Stimulated activated CD4-positive, alpha-beta T cell treated with anti-CD3 and anti-CD28 coated beads, TNF-alpha, amount 100 ng/mL, for 4 hours (primary cell): ENCODE measurements at places on chromosomes 12 and 14.

DNA sequence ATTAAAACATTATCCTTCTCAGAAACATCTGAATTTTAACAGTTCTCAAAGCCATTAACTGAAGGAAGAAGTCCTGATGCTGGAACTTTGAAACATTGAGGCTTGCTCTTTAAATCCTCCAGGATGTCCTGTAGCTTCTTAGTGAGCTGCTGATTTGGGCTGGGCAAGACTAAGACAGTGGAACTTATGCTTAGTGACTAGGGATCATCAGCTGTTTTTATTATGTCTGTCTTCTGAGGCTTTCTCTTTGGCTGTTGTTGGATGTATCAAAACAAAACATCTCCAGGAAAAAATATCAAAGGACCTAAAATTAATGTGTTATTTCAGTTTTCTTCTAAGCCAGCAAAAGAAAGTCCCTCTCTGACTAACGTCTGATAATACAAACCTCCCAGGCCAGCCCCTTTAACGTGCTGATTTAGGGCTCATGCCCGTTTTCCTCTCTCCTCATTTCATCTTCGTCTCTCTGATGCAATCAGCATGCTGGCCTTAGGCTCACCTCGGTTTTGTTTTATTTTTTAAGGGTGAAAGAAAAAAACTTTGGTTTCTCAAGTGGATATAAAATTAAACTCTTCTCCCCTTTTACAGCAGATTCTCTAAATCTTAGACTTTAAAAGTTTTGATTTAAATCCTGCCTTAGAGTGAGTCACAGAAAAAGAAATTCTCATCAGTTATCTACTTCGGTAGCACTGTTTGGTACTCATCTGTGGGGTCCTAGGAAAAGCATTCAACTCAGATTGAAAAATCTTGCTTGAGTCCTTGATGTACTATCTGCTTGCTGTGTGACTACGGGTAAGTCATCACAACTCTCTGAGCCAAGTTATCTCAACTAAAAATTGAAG lies 106.2 kb upstream of the CCDC91 start:
- DNase-seq: no peak

DNA sequence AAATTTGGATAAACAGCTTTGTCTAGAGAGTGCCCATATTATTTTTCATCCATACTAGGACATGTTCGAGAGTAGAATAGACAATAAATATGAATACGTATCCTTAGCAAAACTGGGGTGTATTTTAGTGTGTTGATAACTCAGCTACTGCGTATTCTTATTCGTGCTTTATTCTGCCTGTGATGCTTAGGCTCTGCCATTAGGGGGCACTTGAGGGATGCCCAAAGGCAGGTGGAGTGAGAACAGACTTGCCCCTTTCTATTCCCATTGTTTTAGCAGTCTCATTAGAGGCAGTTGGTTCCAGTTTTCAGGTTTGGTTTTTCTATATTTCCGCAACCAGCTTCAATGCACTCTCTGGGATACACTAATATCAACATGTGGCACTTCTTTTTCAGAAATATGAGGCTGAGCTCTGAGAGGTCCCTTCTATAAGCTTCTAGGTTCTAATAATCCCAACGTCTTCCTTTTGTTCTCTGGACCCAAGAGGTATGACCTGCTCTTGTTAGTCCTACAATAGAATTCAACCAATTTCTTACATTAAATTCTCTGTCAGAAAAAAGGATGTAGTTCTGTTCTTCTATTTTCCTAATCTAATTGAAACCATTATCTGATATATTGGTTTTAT lies 985.7 kb upstream of the FBXO33 start:
- no peak for DNase-seq

- no peak for DNase-seq
Observed at GRCh38 chr12:103903993-103904392, 26.2 kb upstream of the HSP90B1 start.

- no peak for DNase-seq
Observed at GRCh38 chr14:43900173-43900655, 606.9 kb downstream of the FSCB start.

- no peak for DNase-seq
Observed at GRCh38 chr12:19739195-19739776, 300.0 kb downstream of the AEBP2 start.

DNA sequence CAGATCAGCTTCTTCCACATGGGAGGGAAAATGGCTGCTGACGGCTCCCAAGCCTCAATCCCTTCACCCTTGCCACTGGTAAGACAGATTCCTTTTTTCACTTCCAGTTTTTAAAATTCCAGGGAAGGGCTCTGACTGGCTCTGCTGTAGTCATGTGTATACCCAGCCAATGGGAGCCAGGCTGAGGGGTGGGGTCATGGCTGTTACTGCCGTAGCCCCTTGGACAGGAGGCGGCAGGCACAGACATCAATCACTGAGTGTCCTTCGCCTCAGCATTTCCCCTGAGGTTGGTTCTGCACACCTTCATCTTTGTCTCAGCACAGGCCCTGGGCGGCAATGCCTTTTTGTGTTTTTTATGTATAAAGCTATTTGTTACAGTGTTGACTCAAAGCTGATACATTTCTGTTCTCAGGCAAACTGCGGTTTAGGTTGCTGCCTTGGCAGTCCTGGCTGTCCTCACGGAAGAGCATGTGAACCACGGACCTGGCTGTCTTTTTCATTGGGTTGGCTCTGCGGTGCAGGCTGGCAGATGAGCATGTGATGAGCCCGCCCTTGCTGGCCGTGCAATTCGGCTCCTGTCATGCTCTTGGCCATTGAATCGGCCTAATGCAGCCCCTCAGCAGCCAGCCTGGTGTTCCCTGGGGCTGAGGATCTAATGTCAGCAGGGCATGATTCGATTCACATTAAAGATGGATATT lies 74.3 kb downstream of the PPM1A start:
- DNase-seq: no peak

GRCh38 chr12:46752396-46752795 lies 73.4 kb downstream of the SLC38A4 start:
- no peak for DNase-seq

DNA sequence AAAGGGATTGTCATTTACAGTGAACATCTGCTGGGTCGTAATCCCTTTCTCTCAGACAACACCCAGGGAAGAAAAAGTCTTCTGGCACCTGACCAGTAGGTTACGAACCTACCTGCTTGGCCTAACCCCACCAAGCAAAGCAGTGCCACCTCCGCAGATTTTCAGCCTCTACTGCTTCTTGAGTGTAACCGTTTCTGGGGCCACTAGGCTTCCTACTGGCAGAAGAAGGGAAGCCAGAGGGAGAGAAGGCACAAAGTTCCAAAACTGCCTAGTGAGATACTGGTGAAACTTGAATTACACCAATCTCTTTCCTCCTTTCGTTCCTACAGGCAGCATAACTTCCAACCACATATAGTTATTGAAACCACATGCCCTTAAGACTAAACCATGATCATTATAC lies 383.6 kb downstream of the BCAT1 start:
- no peak for DNase-seq

- DNase-seq: no peak
Observed at GRCh38 chr12:71810921-71811320, 28.6 kb upstream of the TBC1D15 start.

DNA sequence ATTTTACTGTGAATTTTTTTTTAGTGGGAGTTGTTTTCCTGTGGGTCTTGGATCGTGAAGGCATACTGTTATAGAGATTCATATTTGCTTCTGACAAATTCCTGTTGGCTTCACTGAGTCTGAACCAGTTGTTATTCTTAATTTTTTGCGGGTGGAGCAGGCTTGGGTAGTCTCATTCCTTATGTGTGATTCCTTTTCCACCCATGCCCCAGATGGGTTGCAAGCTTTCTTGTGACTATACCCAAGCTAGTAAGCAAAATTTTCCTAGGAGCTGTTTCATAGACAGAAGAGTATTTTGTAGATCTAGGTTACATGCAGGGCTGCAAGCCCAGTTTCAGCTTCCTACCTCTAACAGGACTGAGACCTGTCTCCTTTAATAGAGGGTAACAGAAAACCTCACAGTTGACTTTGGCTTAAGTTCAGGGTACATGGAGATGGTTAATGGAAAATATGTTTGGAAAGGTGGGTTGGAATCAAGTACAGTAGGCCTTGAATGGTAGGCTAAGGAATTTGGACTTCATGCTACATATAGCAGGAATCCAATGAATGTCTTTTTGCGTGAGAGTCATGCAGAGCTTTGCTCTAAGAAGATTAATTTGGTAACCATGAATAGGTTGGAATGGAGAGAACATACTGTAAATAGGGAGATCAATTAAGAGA lies 29.0 kb downstream of the TRMT5 start:
- DNase-seq: no peak

- DNase-seq: no peak
Observed at GRCh38 chr12:31362759-31363415, 36.9 kb upstream of the SINHCAF start.

DNA sequence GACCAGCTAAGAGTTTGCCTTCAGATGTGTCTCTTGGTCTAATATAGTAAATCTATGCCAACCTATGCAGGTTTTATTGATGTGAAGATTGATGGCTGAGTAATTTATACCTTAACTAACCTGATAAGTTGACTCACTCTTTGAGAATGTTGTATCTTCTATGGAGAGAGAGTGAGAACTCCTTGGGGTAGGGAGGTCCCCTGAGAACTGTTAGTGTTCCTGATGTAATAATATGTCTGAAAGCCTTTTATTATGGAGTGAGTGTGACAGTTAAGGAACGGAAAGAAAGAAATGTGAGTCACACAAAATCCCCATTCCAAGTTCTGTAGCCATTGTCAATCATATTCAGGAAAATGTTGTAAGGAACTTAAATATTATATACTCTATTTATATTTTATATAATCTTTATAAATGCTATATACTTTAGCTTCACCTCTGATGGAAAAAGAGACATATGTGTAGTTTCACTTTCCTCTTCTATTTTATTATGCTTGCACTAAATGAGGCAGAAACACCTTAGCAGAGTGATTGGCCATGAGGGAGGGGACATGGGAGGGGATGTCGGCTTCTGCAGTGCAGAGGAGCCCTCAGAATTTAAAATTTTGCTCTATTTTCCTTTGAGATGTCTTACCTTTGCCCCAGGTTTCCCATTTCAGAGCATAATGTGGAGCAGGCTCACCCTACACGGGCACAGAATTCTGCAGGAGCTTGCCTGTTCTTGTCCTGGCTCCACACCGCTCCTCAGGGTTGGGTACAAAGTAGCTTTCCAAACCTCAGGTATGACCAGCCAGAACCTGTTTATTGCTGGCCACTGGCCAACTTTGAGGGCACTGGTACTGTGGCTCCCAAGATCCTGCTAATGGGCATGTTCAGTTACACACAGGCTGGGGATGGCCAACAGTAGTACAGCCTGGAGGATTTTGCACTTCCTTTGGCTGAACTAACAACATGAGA lies 57.7 kb downstream of the ARF6 start:
- no peak for DNase-seq

DNA sequence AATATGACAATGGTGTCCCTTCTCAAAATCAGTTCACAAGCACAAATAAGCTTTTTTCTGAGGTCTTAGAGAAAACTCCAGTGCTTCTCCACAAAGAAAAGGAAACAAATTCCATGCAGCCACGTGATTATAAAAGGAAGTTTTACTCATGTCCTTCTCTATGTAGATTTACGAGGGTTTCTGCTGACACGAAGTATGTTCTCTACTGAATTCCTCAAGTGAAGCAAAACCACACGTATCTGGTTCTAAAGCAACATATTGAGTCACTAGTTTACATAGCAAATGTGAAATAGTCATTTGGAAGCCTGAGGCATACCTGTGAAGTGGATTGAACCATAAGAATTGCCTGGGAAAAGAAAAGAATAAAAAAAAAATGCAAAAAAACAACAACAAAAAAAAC lies 31.9 kb downstream of the BMP4 start:
- DNase-seq: no peak

DNA sequence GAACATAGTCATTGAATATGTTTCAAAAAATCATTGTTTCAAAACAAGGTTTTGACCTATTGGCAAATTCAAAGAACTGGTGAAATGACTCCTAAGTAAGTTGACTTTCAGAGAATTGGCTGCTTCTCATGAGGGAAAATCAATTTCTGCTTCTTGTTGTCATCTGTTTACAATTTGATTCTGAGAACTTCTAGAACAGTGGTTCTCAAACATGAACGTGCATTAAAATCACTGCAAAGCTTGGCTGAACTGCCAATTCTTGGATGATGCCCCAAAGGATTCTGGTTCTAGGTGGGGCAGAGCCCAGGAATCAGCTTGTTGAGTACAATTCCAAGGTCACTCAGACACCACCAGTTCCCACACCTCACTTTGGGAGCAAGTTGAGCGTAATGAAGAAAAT lies 83.9 kb downstream of the ZFP36L1 start:
- no peak for DNase-seq

DNA sequence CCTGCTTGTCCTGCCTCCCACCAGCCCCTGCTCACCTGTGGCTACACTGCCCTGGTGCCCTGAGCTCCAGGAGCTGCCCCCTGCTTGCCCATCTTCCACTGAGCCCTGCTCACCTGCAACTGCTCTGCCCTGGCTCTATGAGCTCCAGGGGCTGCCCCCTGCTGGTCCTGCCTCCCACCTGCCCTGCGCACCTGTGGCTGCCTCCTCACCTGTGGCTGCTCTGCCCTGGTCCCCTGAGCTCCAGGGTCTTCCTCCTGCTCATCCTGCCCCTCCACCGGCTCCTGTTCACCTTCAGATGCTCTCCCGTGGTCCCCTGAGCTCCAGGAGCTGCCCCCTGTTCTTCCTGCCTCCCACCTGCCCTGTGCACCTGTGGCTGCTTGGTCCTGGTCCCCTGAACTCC lies 247.6 kb downstream of the TMEM121 start:
- DNase-seq: no peak

- no peak for DNase-seq
Observed at GRCh38 chr14:72064501-72064900, 132.3 kb downstream of the RGS6 start.

DNA sequence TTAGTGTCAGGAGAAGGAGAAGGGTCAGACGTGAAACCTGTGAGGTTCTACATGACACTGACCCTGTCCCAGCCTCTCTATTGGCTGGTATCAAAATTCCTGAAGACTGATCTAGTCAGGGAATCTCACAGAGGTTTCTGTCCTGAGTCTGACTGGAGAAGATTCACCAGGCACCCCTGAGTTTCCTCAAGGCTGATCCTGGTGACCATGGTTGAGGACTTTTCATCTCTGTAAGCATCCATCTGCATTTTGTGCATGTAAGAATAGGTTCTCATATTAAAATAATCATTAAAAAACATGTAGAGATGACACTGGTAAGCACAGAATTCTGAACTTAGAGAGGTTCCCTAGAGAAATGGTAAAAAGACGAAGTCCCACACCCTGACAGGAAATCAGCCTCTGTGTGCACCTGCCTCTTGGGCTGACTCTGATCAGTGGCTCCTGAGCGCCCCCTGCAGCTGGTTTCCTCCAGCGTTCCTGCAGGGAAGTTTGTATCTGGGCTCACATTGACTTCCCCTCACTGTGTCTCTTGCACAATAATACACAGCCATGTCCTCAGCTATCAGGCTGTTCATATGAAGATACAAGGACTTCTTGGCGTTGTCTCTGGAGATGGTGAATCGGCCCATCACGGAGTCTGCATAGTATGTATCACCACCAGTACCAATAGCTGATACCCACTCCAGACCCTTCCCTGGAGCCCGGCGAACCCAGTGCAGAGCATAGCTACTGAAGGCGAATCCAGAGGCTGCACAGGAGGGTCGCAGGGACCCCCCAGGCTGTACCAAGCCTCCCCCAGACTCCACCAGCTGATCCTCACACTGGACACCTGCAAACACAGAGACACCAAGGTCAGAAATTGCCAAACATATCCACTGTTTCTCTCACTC lies 991.9 kb downstream of the TMEM121 start:
- peak; percentile 68 for DNase-seq

- no peak for DNase-seq
Observed at GRCh38 chr12:68378872-68379606, 46.9 kb upstream of the MDM1 start.
